8988T (cell line): ENCODE measurements at places on chromosomes 2 and 18.

- DNase-seq = no peak
Observed at GRCh38 chr2:55391615-55392242, 27.9 kb downstream of the CCDC88A start.

- no peak for DNase-seq
Observed at GRCh38 chr18:74935434-74935833, 273.5 kb downstream of the PTGR3 start.

GRCh38 chr18:44679914-44680272 is 795 bp upstream of the SETBP1 start:
- peak; percentile 63 for DNase-seq

DNA sequence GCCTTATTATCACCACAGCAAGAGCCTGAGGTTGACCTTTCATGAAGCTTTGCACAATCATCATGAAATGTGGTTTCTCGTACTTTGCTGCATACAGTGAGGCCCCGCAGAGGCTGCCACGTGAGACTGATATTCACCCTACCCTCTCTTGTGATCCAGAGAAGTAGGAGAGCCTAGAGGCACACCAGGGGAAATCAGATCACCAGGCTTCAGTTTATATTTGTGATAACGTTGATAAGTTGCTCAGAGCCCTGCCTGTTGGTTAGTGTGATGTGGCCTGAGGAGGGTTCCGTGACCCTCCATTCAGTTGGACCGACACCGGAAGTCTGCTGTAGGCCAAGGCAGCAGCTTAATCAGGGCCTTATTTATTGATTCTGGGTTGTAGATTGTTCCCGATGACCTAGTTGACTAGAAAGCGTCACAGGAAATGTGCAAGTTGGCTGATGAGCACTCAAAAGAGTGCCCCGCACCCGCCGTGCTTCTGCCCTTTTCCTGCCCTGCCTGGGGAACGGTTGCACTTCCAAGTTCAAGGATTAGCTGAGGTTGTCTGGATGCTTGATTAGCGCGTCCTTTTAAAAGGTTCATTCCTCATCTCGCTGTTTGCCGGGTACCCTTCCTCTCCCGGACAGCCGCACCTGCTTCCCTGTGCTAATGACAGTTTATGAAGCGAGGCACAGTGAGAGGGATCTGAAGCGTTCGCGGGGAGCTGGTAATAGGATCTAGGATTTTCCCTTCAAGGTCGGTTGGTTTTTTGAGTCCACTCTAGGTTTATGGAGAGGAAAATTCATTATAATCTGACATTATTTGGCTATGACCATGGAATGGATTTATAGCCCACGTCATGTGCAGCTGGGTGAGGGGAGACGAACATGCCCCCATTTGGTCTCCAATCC is 146.4 kb downstream of the SH3RF3 start:
- no peak for DNase-seq

GRCh38 chr2:42848265-42848664 is 55.9 kb upstream of the HAAO start:
- no peak for DNase-seq
